ENCODE measurements at places on chromosomes 1 and 21.

DNA sequence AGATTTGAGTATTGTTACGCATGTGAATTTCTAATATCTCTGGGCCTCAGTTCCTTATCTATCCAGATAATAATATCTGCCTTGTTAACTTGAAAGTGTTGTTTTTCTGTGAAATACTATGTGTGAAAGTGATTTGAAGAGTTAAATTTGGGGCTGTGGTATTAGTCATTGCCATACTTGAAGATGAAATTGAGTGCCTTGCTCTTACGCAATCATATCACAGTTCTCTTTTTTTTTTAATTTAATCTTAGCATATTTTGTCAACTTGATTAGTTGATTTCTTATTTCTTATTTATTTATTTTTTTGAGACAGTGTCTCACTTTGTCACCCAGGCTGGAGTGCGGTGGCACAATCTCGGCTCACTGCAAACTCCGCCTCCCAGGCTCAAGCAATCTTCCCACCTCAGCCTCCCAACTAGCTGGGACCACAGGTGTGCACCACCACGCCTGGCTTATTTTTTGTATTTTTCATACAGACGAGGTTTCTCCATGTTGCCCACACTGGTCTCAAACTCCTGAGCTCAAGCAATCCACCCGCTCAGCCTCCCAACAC, 31.0 kb downstream of the AGO4 start:
- DNase-seq: no peak

GRCh38 chr1:180572760-180573159, 14.0 kb downstream of the OVAAL start:
- DNase-seq: no peak

- no peak for DNase-seq
Observed at GRCh38 chr1:119397986-119398385, 17.0 kb upstream of the HSD3B2 start.

DNA sequence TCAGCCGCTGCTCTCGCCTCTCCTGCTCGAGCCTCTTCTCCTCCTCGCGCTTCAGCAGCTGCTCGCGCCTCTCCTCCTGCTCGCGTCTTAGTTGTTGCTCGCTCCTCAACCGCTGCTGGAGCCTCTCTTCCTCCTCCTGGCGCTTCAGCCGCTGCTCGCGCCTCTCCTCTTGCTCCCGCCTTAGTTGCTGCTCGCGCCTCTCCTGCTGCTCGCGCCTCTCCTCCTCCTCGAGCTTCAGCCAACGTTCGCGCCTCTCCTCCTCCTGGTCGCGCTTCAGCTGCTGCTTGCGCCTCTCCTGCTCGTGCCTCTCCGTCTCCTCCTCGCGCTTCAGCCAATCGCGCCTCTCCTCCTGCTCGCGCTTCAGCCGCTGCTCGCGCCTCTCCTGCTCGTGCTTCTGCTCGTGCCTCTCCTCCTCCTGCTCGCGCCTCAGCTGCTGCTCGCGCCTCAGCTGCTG, 3.7 kb downstream of the TCHH start:
- DNase-seq: no peak

- DNase-seq: no peak
Observed at GRCh38 chr1:13832100-13832499, 132.1 kb downstream of the PRDM2 start.

- no peak for DNase-seq
Observed at GRCh38 chr1:155540000-155540874, 22.4 kb downstream of the ASH1L start.

- no peak for DNase-seq
Observed at GRCh38 chr21:43195121-43196021, 26.6 kb downstream of the CRYAA start.

GRCh38 chr1:38997034-38997900, 6.2 kb downstream of the AKIRIN1 start:
- no peak for DNase-seq

DNA sequence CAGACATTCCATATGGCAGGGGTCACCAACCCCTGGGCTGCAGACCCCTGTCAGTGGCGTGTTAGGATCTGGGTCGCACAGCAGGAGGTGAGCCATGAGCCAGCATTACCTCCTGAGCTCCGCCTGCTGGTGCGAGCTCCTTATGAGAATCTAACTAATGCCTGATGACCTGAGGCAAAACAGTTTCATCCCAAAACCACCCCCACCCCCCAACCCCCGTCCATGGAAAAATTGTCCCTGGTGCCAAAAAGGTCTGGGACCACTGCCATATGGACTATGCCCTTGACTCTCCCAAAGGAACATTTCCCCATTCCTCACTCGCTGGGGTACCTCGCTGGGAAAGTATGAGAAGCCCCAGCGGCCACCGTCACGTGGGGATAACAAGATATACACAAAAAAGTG, 6.4 kb upstream of the CPT2 start:
- no peak for DNase-seq

GRCh38 chr1:203308923-203309331, 3.6 kb downstream of the BTG2 start:
- no peak for DNase-seq

- no peak for DNase-seq
Observed at GRCh38 chr1:156498432-156499193, 2.0 kb downstream of the MEF2D start.

Data from brain pericyte (primary cell).